ENCODE measurements at places on chromosomes 16 and 17.

DNA sequence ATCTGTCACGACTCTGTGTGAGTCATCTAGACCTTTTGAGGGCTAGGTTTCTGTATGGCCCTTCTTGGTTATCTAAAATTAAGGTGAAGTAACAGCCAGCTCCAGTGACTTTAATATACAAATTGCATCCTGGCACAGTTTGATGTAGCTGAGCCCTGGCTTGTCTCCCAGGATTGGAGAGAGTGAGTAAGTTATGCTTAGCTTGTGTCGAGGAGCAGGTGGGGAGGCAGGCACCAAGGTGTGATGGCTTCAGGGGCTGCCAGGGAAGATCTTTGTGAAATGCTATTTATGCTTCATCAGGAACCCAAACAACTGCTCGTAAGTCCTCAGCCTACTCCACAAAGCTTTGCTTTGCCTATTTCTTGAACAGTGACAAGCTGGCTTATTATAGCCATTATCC is 261.2 kb downstream of the HS3ST4 start:
- no peak for DNase-seq

DNA sequence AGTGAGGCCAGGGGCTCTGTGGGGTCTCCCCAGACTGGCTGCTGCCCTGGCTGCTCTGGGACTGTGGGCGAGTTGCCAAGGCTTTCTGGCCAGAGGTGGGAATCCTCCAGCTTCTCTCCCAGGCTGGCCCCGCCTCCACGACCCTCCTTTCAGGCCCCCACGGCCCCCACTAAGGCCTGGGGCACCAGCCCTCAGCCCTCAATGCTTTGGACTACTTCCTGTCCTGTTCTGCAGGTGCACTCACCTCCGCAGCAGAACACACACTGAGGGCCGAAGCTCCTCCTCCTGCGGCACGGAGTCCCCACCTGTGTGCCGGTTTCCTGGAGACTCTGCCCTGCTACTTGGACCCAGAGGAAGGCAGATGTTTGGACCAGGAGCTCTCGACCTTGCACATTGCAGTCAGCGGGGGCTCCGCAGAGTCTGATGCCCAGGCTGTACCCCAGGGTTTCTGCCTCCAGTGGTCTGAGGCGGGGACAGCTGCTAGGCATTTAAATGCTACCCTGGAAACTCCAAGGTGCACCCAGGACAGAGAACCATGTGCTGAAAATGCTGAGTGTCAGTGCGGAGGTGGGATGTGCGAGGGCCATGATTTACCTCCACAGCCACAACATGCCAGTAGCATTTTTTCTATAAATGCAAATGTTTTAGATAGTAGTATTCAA is 223.8 kb downstream of the IRF8 start:
- DNase-seq: no peak

GRCh38 chr16:57166951-57167350 is 18.9 kb downstream of the PSME3IP1 start:
- DNase-seq: no peak

GRCh38 chr17:8002721-8003593 is 542 bp downstream of the GUCY2D start:
- DNase-seq: no peak

- no peak for DNase-seq
Measured at GRCh38 chr16:80788027-80788426, 16.4 kb downstream of the CDYL2 start.

DNA sequence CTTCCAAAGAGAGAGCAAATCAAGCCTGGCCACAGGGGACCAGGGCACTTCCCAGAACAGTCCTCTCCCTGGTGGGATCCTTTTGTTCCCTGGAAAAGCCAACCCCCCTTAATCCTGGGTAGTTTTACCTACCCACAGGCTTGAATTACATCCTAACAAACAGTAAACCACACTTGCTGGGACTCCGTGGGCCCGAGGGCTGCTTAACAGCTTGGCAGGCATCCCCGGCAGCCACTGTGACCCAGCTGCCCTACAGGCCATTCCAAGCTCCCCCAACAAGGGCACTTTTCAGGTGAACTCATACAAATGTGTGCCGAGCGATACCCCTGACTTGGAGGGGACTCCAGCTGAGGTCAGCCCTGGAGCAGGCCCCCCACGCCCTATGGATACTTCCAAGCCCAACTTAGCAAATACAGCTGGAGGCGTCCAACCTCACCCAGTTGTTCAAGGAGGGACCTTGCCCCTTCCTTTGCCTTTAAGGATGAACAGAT is 26.4 kb downstream of the ADCY9 start:
- DNase-seq: no peak

DNA sequence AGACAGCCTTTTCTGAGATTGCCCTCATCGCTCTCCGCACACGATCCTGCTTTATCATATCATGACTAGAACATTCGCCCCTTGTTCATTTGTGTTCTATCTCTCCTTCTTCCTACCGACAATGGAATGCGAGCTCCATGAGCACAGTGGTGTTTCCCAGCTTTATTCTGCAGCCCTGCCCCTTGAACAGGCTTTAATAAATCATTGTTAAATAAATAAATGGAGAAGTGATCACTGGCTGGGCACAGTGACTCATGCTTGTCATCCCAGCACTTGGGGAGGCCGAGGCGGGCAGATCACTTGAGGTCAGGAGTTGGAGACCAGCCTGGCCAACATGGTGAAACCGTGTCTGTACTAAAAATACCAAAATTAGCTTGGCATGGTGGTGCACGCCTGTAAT is 1063.3 kb upstream of the EEF2KMT start:
- DNase-seq: no peak

GRCh38 chr16:38941-39892 is 14.2 kb downstream of the POLR3K start:
- peak; percentile 21 for DNase-seq

DNA sequence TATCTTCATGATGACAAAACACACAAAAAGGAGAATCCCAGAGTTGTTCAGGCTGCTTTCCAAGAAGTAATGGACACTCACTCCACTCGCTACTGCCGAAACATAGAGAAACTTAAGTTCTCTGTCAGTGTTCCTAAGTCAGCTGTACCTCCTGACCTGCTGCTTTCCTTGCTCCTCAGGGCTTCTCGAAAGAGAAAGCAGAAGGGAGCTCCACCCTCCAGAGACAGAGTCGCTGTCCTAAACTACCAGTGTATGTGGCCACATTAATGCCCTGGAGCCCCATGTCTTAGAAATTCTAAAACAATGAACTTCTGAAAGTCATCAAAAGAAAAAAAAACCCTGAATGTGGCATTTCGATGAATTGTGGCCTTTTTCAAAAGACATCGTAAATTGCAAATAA is 390.8 kb upstream of the MON1B start:
- DNase-seq: no peak

- peak; percentile 62 for DNase-seq
Measured at GRCh38 chr16:11251525-11252481, 4.2 kb downstream of the SOCS1 start.

GRCh38 chr17:37754363-37754762 is 9.5 kb upstream of the HNF1B start:
- no peak for DNase-seq

DNA sequence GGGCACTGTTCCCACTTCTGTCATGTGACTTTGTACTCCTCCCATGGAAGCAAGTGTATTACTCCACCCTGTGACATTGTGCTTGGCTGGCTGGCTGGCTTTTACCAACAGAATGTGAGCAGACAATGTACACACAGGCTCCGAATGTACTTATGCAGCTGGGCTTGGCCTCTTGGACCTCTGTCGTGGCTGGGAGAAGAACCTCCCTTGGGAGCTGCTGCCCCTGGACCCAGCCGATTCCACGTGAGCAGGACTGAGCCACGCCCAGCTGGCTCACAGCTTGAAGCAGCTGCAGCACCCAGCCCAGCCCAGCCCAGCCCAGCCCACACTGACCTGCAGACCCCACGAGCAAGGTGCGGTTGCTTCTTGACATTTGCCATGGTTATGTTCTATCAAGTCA is 177.5 kb downstream of the RBFOX3 start:
- no peak for DNase-seq

DNA sequence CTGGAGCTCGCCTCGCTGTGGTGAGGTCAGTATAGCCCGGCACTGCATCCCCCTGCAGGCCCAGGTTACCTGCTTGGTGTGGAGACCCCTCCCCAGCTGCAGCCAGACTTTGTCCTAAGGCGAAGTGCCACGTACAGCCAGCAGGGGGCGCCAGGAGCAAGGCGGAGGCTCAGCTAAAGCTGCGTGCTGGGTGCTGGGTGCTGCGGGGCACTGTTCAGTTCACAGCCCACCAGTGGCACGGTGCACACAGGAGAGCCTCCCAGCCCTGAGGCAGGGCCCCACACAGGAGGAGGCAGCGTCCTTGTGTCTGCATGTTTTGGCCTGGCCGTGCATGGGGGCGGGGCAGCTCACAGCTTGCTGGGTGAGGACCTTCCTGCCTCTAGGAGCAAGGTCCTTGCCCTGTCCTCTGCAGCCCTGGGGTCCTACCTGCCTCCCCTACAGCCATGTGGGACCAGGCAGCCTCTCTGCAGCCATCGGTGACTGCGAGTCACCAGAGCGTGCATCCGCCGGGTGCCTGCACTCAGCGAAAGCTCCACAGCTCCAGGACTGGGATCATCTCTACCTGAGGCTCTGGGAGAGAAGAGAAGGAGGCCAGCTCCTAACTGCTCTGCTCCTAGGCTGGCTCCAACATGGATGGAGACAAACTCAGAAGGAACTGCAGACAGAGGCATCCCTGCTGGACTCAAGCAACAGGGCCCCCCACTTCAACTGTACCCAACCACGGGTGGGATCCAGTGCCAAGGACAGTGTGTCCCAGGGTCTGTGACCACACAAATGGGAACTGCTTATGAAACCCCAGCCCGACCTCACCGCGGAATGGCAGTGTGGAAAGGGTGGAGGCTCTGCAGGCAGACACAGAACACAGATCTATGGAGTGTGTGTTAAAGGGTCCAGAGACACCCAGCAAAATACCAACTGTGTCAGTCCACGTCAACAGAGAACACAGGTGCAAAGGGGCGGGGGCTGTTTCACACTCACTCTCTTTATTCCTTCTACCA is 19.0 kb downstream of the SLC7A5 start:
- peak; percentile 65 for DNase-seq

DNA sequence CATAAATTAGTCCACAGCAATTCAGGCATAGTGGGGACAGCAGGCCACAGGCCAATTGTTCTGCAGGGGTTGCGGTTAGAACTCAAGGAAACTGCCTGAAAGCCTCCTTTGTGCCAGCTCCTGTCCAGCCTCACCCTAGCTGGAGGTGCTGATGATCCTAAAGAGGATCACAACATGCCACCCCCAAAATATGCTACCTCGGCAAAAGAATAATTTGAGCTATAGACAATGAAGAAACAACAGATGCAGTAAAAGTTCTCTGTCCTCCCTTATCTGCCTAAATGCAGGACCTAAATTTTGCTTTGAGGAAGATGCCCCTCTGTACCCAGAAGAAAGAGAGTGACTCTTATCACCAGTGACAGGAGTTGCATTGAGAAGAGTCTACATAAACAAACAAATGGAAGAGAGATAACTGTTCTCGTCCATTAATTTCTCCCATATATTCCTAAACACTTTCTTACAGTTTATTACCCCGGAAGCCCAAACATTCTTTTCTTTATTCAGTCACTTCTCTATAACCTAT is 14.7 kb downstream of the ALOX15 start:
- no peak for DNase-seq

DNA sequence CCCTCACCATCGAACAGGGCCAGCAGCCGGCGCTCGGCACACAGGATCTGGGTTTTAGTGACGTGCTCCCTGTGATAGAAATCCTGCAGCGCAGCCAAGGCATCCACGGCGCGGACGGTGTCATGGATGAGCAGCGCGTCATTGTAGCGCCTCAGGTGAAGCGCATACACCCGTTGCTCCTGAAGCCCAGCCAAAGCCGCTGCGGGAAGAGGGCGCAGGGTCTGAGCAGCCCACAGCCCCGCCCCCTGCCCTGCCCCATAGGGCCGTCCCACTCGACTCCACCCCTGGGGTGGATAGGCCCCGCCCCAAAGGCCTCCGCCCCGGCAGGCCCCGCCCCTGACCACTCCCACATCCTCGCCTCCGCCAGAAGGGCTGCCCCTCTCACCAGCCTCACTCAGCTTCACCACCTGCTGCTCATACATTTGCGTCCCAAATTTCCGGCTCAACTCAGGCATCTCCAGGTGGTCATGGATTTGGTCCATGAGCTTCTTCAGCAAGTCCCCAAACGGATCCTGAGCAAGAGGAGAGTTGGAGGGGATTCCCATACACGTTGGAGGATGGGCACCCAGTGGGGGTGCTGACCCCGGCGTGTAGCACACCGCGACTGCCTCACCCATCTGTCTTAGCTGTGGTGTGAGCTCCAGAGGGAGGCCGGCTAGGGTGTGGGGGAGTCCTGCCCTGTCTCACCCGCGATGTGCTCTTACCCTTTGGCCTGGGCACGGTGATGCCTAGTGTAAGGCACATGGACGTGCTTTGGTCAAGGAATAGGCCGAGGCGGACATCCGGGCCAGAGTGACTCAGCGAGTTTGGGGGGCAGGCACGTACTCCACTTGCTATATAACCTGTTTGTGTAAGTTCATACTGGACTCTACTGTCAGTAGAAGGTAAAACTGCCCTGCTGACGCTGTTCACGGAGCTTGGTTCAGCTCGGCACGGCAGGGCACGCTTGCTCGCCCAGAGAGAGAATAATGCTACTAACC is 4.6 kb downstream of the DHX58 start:
- peak; percentile 82 for DNase-seq

- no peak for DNase-seq
Measured at GRCh38 chr16:85947230-85948137, 48.5 kb downstream of the IRF8 start.

GRCh38 chr16:80569440-80570105 is 28.8 kb downstream of the DYNLRB2 start:
- peak; percentile 11 for DNase-seq

DNA sequence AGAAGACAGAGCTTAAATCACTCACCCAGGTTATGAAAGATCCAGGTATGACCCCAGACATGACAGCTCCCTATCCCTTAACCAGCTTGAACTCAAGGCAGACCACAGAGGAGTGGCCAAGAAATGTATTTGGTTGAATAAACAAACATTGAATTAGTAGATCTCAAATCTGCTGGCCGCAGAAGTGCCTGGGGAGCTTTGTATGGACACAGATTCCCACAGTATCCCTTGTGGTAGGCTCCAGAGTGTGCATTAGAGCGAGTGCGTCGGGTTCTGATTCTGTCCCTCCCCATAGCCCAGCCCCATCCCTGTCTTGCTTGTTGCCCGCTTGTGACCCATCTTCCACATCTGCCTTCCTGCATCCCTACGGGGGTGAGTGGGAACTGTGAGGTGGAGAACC is 118.8 kb upstream of the FOXF1 start:
- DNase-seq: no peak

GRCh38 chr17:41064301-41064700 is 1.4 kb downstream of the KRTAP2-4 start:
- no peak for DNase-seq

GRCh38 chr17:235831-236640 is 54.6 kb upstream of the DOC2B start:
- no peak for DNase-seq

DNA sequence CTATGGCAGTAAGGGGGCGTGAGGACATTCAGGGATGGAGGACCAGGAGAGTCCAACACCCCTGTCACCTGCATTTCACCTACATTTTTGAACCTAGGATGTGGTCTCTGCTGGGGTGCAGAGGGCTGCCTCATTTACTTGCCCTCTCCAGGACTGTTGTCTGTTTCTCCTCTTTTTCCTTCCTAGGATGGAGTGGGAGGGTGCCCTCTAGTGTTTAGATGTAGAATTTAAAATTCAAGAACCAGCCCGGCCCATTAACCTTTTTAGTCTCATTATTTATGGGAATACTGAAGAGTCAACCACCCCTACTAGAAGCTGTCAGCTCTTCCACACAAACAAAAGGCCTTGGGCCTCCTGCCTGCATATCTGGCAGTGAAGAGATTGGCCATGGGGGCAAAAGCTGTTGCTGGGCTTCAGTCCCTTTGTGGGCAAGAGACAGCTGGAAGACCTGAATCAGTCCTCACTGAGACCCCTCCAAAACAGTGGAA is 2.5 kb upstream of the STARD3 start:
- no peak for DNase-seq

All from stimulated activated CD8-positive, alpha-beta memory T cell treated with anti-CD3 and anti-CD28 coated beads, Interleukin-2, amount 100 ng/mL, for 1 hour (primary cell).